Spleen (tissue), 13 donors: ENCODE measurements at places on chromosomes 11 and 22. TPM values are rescaled to one million over a fixed set of nuclear protein-coding genes. Genes with fewer than 3 reads are reported as not detected.

DNA sequence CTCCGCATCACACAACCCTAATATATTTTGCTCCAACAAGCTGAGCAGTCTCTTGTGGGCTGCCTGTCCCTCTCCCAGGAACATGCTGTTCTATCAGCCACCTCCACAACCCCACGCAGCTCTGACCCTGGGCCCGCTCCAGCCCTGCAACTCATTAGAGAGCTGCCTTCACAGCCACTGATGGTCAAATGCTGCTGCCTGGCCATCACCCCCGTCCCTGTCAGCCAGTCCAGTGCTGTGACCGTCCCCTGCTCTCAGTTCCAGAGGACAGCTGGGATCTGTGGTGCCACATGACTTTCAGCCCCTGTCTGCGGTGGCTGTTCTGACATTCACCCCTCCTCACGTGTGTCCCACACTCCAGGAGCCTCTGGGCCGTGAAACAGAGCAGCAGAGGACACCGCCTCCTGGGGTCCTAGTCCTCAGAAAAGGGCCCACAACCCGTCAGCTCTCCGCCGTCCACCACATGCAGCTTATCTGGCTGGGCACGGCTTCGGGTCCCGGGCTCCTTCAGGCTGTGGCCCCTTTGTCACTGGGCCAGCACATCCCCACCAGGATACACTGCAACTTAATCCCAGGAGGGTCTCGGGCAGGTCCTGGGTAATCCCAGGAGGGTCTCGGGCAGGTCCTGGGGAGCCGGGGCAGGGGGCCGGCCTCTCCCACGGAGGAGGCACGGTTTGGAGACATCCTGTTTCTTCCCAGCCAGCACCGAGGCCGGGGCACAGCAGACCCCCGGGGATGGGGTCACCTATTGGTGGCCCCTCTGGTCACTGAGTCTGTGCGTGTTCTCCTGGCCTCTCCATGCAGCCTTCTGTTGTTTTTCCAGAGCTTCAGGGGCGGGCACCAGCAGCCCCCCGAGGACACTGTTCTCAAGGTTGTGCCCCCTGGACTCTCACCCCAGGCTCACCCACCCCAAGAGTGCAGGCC is 15.1 kb downstream of the CRELD2 start:
- peak overlapping the region; percentile 92 for H3K27ac ChIP-seq
- H3K36me3 ChIP-seq: no peaks in the 10 kb centered on the region
- peaks cover 10% of the 10 kb centered on the region for H3K27me3 ChIP-seq
- peak; percentile 83 for DNase-seq

DNA sequence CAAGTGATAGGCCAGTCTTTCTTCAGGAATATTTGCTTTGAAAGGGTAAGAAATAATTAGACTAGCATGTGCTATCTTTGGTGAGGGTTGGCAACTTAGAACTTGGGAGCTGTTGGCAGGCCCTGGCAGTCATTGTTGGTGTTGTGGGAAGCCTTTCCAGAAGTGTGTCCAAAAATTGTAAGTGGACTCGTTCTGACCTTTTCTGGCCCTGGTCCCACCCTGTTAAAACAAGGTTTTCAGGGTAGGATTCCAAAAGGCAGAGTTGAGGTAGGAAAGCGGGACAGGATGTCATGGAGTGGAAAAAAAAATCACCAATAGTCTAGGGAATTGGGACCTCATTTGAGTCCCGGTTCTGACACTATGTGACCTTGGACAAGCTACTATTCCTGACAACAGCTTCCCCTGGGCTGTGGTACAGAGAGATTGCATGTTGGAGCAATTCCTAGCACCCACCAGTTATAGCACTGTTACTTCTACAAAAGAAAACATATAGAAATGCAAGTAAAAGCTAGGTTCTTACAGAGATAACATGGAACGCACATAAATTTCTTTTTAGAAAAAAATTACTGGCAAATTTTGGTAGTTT is 299.3 kb upstream of the DDI1 start:
- no peak overlapping the region for H3K27ac ChIP-seq
- H3K4me3 ChIP-seq: no peak overlapping the region
- DNase-seq: no peak
- H3K4me1 ChIP-seq: no peaks in the 10 kb centered on the region
- H3K36me3 ChIP-seq: no peaks in the 10 kb centered on the region
- no peaks in the 10 kb centered on the region for H3K27me3 ChIP-seq

GRCh38 chr11:74023276-74023675 is 14.4 kb upstream of the UCP3 start:
- peak overlapping the region; percentile 83 for H3K27ac ChIP-seq
- no peak overlapping the region for H3K4me3 ChIP-seq
- no peak for DNase-seq
- no peaks in the 10 kb centered on the region for H3K27me3 ChIP-seq
- H3K4me1 ChIP-seq: peaks cover 35% of the 10 kb centered on the region
- H3K36me3 ChIP-seq: peaks cover 3% of the 10 kb centered on the region

- H3K4me3 ChIP-seq: peak overlapping the region; percentile 90
- peaks cover 32% of the 10 kb centered on the region for H3K4me1 ChIP-seq
- no peak for DNase-seq
- no peaks in the 10 kb centered on the region for H3K36me3 ChIP-seq
Observed at GRCh38 chr11:2987881-2988861, 4.0 kb downstream of the NAP1L4 start.

- H3K27me3 ChIP-seq: no peaks in the 10 kb centered on the region
- H3K4me1 ChIP-seq: peaks cover 80% of the 10 kb centered on the region
- H3K36me3 ChIP-seq: peaks cover 100% of the 10 kb centered on the region
- no peak for DNase-seq
Observed at GRCh38 chr22:30344447-30345200, 12.1 kb downstream of the SF3A1 start.

- H3K27me3 ChIP-seq: no peaks in the 10 kb centered on the region
- H3K4me1 ChIP-seq: no peaks in the 10 kb centered on the region
- H3K4me3 ChIP-seq: no peak overlapping the region
Observed at GRCh38 chr11:106442032-106442431, 364.6 kb downstream of the AASDHPPT start.

- DNase-seq: peak; percentile 80
- peak overlapping the region; percentile 84 for H3K27ac ChIP-seq
- H3K4me3 ChIP-seq: no peak overlapping the region
- H3K27me3 ChIP-seq: no peaks in the 10 kb centered on the region
- H3K36me3 ChIP-seq: peaks cover 4% of the 10 kb centered on the region
Observed at GRCh38 chr11:118918128-118918685, 7.5 kb downstream of the BCL9L start.

GRCh38 chr22:20524004-20524481 is 16.6 kb downstream of the MED15 start:
- H3K36me3 ChIP-seq: peaks cover 73% of the 10 kb centered on the region
- no peak overlapping the region for H3K4me3 ChIP-seq
- H3K27me3 ChIP-seq: no peaks in the 10 kb centered on the region
- no peak for DNase-seq

Gene UPK2
- not detected for total RNA-seq
